ENCODE measurements at places on chromosomes 11 and 22. TPM values are rescaled to one million over a fixed set of nuclear protein-coding genes. Genes with fewer than 3 reads are reported as not detected.

DNA sequence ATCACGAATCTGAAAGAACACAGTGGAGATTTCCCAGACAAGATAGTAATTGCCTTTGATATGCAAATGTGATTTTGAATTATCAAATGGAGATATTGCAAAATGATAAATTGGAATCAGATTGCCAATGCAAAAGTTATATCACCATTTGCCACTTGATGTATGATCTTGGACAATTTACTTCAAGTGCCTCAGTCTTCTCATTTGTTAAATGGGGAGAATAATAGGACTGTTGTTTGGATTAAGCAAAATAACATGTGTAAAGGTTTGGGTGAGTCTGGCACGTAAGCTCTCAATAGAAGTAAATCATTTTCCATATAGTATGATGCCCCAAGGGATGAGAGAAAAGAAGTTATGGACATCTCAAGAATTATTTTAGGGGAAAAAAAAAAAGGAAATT is 7.9 kb upstream of the PHF21A start:
- DNase-seq = no peak

- DNase-seq = no peak
These were observed 22.3 kb downstream of the SLC6A5 start for GRCh38 chr11:20621679-20622078.

MUC5B gene
- total RNA-seq = not detected

DNA sequence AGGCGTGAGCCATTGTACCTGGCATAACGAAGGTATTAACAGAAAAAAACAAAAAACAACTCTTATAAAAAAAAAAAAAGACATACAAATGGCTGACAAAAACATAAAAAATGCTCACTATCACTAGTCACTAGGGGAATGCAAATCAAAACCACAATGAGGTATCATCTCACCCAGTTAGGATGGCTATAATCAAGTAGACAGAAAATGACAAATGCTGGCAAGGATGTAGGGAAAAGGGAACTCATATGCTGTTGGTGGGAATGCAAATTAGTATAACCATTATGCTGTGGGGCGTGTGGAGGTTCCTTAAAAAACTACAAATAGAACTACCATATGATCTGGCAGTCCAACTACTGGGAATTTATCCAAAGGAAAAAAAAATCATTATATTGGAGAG is 17.0 kb downstream of the THY1 start:
- no peak for DNase-seq

DNA sequence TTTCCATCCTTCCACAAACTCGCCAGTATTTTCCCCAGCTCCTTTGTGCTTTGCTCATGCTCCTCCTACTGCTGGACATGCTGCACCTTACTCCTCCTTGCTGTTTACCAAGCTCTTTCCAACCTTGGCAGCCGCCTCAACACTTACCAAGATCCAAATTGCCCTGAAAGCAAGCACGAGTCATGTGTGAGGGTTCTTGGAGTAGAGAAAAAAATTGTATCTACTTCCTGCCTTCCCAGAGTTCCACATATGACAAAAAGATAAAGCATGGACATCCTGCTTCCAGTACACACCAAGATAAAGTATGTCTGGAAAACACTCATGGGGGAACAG is 767.5 kb downstream of the NTM start:
- DNase-seq = no peak

DNA sequence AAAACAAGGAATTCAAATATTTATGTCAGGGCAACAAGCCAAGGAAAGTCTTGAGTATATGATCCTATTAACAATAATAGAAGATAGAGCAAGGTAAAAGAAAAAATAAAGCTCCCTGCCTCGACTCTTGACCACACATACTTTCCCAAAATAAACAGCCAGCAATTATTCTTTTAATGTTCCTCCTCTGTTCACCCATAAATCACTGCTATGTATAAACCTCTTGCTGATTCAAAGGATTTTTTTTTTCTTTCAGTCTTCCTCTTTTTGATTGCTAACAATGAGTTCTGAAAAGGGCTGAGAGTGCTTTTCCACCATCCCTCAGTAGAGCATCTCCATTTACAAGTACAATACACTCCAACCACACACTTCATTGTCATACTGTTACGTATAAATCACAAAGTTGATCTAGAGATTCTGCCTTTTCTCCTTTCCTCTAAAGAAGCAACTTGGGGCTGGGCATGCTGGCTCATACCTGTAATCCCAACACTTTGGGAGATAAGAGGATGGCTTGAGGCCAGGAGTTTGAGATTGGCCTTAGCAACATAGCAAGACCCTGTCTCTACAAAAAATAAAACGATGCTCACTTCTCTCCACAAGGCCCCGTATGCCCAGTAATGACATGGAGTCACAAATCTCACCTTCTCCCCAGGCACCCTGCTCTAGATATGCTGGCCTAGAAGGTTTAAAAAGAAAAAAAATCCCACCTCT is 24.0 kb downstream of the RAB30 start:
- DNase-seq = no peak

MMP8 gene
- 0.16 TPM for total RNA-seq

MEI1 gene
- total RNA-seq = 0.16 TPM

GRCh38 chr11:13429836-13430235 is 33.2 kb downstream of the BTBD10 start:
- no peak for DNase-seq

- DNase-seq = no peak
These were observed 68.1 kb downstream of the IMMP1L start for GRCh38 chr11:31441296-31441695.

OR10G4 gene
- total RNA-seq = under 0.01 TPM

PDE2A gene
- 78.3 TPM for total RNA-seq

MMP13 gene
- not detected for total RNA-seq

TMEM151A gene
- 6.4 TPM for total RNA-seq

POLR3H gene
- total RNA-seq = 23.7 TPM

DNA sequence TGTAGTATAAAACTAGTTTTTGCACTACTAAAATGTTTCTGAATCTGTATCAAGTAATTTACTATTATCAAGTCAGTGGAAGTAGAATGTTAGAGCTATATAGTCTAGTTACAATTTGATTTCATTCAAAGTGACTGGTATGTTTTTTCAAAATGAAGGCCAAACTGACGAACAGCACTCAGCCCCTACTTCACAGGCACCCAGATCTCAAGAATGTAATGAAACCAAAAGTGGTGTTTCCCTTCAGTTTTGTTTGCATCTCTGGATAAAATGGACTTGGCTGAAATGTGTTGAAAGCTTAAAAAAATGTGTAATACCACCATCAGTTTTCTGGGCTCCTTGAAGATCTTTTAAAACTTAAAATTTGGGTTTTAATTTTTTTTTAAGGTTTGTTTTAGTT is 46.4 kb downstream of the QSER1 start:
- DNase-seq = no peak

DNA sequence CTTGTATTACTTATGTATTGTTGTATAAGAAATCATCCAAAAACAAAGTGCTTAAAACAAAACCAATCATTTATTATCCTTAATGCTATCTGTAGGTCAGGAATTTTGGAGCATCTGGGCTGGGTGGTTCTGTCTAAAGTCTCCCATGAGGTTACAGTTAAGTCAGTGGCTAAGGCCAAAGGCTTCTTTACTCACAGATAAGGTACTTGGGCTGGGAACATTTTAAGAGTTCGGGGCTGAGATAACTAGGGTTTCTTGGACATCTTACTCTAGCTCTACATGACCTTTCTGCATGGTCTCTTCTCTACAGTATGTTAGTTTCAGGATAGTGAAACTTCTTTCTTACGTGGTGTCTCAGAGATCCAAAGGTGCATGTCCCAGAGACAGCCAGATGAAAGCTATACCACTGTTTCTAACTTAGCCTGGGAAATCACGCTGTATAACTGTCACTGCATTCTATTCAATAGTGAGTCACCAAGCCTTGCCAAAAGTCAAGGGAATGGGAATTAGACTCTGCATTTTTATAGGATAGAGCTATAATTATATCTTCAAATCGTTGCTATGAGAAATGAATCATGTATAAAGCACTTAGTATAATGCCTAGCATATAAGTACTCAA is 29.6 kb downstream of the SOX6 start:
- no peak for DNase-seq

SCGB1D2 gene
- not detected for total RNA-seq

SCUBE1 gene
- 21.2 TPM for total RNA-seq

DNA sequence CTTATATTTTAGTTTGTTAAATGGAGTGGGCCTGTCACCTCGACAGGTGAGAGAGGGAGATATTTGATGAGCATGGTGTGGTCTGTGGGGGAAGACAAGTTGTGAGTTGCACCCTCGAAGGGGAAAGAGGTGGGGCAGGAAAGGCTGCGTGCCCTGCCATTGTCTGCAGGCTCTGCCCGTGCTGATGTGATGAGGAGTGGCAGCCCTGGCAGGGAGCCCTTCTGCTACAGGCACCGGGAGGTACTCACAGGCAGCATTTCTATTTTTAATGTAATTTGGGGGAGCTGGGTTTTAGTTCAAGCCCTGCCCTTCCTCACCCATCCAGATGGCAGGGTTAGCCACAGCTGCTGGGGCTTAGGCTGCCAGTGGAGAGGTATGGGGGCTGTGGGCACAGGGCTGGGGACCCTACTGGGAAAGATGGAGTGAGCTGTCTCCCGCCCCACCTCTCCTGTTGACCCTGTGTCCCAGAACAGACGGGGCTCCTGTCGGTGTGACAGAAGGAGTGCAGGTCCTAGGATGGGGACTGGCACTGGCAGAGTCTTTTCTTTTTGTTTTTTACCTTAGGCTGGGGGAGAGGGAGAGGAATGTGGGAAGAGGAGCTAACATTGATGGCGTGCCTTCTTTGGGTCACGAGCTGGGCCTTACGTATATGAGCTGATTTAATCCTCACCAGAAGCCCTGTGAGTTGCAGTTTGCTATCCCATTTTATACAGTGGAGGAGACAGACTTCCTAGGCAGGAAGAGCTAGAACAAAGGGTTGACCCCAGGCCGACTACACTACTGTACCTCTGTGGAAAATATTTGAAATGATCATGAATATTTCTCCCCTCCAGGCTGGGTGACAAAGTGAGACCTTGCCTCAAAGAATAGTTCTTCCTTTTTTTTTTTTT is 51.6 kb downstream of the CEP164 start:
- no peak for DNase-seq

DNA sequence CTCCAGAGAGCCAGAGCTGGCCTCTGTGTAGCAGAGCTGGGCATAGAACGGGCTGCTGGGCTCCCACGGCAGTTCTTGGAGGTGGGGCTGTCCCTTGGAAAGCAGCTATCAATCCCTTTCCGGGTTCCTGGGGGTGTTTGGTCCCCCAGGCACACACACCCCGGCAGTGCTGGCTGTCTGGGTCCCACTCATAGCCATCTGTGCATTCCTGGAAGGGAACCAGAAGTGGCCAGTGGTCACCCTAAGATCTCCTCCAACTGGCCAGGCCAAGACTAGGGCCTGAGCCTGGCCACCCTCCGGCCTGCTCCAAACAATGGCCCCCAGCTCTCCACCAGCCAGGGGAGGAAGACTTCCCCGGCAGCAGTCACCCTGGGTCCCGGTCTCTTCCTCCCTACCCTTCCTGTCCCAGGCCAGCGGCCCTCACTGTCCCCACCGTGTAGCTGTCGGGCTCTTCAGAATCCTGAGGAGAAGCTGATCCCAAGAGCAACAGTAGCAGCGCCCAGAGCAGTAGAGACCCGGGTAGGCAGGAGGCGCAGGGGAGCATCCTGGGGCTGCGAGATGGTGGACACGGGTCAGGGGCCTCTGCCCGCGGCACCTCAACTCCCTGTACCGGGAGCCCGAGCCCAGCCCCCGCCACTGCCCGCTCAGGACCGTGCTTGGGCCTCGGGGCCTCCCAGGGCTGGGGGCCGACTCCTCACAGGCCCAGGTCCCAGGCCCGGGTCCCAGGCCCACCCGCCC is 620 bp downstream of the EFEMP2 start:
- DNase-seq = no peak

DNA sequence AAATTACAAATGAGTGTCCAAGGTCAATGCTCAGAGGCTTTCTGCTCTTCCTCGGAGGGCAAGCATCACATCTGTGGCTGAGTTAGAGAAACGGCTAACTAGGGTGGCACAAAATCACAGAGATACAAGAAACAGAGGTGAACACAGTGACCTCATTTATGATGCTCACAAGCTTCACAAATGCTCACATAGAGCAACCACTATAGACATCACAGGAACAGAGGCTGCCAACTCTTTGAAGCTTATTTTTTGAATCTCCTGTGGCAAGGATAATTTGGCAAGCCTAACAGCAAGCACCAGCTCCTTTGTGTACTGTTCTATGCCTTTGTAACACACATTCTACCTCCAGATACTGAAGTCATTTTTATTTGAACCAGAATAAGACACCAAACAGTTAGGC is 416.5 kb upstream of the DDI1 start:
- no peak for DNase-seq

B4GALNT4 gene
- total RNA-seq = 99.5 TPM

GRCh38 chr11:313787-314553 is at the start of gene IFITM1:
IFITM1 (plus strand) TSS chr11:314040; CDS start chr11:314171, 131 bp downstream.
- no peak for DNase-seq

GRCh38 chr11:82682003-82682751 is 51.5 kb downstream of the FAM181B start:
- DNase-seq = no peak

- no peak for DNase-seq
These were observed 49.4 kb upstream of the MYO18B start for GRCh38 chr22:25692397-25693267.

Data from occipital lobe (tissue), 3 donors.